ENCODE measurements at places on chromosomes 1 and 21.
A peak's percentile ranks its signal among the peaks of the same experiment; 100 is the strongest.

GRCh38 chr1:212167098-212167497, 118.1 kb upstream of the PPP2R5A start:
- DNase-seq = no peak

- no peak for DNase-seq
These were observed 279.8 kb downstream of the PBX1 start for GRCh38 chr1:164838786-164839185.

GRCh38 chr1:99292886-99293285, 28.6 kb downstream of the PLPPR4 start:
- no peak for DNase-seq

GRCh38 chr1:79472067-79472656, 465.6 kb upstream of the ADGRL4 start:
- DNase-seq = no peak

GRCh38 chr1:219555031-219555692, 57.7 kb downstream of the ZC3H11B start:
- peak; percentile 13 for DNase-seq

DNA sequence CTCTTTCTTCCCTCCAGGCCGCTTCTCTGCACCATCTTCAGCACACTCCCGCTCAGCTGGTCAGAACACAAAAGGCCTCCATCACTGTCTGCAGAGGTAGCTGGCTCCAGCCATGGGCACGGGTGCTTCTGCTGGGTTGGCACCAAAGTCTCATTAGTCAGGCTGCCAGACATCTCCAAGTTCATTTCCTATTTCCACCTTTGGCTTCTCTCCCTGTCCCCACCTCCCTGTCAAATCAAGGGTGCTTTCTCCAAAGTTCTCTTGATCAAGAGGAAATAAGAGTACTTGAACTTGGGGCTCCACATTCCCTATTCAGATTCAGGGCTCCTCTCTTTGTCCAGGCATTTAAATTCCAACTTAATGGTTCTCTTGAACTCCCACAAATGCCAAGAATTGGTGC, 33.9 kb upstream of the GRIK3 start:
- no peak for DNase-seq

DNA sequence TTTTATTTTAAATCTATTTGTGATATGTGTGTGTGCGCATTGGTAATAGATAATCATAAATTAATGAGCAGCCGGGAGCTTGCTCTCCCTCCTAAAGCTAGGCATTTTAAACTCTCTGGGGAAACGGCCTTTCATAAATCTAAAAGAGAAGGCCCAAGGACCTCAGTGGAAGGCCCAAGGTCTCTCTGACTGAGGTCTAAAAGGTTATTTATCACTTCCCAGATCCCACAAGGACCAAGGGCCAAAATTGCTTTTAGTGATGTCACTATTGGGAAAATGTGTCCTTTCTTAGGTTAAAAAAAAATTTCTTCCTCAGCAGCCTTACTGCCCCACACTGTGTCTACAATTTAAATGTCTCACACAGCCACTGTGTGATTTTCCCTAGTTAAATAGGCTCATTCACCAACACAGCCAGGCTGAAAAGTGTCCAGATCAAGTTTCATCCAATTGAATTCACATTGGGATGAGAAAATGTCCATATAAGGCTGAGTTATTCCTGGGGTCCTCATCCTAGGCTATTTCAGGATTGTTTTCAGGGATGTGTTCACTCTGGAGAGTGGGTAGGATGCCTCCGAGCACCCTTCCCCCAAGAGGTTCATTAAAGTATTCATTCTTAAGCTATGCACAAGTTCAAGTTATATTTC, 46.1 kb downstream of the SLC44A3 start:
- no peak for DNase-seq

DNA sequence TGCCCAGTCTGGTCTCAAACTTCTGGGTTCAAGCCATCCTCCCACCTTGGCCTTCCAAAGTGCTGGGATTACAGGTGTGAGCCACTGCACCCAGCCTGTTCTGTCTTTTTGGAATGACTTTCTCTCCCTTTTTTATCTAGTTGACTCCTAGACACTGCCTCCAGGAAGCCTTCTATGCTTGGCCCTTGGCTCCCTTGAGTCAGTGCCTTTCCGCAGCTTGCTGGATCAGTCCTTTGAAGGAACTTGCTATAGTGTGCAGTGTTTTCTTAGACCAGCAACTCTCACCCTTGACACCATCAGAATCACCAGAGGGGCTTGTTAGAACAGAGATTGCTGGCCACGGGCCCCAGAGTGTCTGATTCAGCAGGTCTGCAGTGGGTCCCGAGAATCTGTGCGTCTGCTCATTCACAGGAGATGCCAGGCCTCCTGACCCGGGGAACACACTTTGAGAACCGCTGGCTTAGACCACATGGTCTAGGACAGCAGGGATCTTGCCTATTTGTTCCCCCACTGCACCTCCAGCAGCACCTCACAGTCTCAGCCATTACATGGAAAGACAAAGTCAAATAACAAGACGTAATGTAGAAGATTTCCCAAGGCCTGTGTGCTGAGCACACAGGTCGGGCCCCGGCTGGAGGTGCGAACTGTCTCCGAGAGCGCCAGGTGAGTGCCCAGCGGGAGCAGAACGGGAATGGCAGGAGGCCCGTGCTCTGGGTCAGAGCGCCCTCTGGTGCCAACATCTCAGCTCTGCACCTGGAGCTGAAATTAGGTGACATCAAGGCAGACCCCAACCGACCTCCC, 27.4 kb upstream of the CTPS1 start:
- DNase-seq = peak; percentile 91

GRCh38 chr1:64483731-64484414, 13.9 kb downstream of the CACHD1 start:
- peak; percentile 49 for DNase-seq
